Activated CD4-positive, alpha-beta T cell treated with anti-CD3 and anti-CD28 coated beads for 24 hours (primary cell): ENCODE measurements at places on chromosomes 12 and 14.

- DNase-seq = no peak
Observed at GRCh38 chr12:9991876-9992275, 7.0 kb downstream of the CLEC1B start.

DNA sequence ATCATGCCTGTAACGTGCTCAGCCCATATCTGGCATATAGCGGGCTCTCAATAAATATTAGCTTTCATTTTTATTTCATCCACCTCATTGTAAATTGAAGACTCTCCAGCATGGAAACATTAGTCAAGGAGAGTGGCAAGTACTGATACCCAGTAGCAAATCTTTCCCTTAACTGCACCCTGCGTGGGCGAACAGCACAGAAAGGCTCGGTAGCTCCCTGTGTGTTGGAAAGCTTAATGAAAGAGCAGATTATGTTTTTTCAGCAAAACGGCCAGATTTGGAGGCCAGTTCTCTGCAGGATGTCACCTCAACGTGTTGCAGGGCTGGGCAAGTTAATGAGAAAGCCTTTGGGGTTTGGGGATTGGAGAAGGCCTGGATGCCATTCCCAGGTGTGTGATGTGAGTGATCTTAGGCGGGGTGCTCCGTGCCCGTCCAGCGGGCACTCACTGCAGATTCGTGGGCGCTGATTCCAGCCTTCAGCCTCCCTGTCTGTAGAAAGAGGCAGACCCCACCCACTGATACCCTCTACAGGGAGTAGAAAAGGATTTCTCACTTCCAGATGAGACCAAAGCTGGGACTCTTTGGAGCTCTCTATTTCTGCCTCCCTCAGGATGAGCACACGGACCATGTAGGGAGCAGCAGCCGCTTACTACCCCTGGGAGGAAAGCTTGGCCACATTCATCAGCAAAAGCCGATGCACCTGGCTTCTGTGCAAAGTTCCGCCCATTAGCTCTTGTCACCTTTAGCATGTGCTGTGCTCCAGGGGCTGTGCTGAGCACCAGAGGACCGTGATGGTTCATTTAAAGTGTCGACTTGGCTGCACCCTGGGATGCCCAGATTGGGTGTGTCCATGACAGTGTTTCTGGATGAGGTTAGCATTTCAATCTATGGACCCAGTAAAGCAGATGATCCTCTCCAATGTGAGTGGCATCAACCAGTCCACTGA, 29.1 kb downstream of the C14orf132 start:
- DNase-seq = no peak

GRCh38 chr12:119301379-119301778, 33.1 kb upstream of the CCDC60 start:
- no peak for DNase-seq

- DNase-seq = no peak
Observed at GRCh38 chr12:117903110-117903840, 65.5 kb downstream of the KSR2 start.

- DNase-seq = no peak
Observed at GRCh38 chr14:61202124-61202523, 79.0 kb downstream of the TMEM30B start.

- DNase-seq = no peak
Observed at GRCh38 chr12:131829791-131830334, 1.7 kb downstream of the MMP17 start.

DNA sequence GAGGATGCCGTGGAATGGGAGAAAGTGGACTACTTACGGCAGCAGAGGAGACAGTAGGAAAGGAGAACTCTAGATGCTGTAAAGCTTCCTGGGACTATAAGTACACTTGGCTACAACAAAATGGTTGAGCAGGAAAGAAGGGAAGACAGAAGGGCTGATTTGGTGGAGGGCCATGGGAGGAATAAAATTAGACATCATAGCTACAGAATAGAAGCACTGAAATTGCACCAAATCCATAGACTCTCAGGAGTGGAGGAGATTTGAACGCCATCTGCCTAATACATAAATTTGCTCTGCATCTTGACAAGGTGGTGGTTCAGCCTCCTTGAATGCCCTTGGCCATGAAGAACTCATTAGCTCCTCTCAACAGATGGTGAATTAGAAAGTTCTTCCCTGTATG, 16.3 kb upstream of the DCP1B start:
- DNase-seq = no peak

- no peak for DNase-seq
Observed at GRCh38 chr12:47828976-47829482, 9.3 kb upstream of the HDAC7 start.

- DNase-seq = no peak
Observed at GRCh38 chr14:62322216-62322615, 560.0 kb downstream of the SNAPC1 start.

DNA sequence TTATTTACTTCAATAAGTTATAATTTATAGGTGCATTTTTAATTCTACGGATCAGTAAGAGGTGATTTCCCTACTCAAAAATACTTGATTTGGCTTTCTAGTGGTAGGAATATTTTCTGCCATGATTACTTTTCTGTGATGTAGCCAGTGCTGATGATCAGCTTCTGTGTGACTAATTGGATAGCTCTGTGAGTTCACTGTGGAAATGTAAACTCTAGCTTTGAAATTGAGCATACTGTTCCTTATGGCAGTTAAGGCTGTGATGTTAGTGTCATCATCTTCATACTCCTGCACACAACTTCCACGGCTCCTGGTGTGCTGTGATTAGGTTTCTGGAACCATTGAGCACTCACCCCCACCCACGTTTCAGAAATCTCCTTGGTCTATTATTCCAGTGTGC, 48.2 kb downstream of the PLEKHA5 start:
- no peak for DNase-seq

- no peak for DNase-seq
Observed at GRCh38 chr14:69956970-69957369, 77.8 kb downstream of the SMOC1 start.

DNA sequence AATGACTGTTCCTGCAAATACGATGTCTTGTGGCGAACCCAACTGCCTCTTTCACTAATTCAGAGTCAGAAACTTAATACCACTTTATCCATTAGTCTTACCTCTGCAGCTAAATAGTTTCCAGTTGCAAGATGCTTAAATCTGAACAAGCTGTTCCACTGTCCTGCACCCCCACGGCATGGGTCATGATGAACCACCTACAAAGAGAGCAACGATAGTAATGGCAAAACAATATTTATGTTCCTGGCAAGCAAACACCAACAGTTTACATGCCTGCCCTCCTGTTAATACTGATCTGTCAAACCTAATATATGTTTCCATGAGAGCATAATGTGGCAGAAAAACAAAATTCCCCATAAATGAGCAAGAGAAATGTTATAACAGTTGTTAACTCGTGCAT, 121.9 kb downstream of the ITPR2 start:
- no peak for DNase-seq

- DNase-seq = no peak
Observed at GRCh38 chr12:75565795-75566194, 54.4 kb upstream of the KRR1 start.

DNA sequence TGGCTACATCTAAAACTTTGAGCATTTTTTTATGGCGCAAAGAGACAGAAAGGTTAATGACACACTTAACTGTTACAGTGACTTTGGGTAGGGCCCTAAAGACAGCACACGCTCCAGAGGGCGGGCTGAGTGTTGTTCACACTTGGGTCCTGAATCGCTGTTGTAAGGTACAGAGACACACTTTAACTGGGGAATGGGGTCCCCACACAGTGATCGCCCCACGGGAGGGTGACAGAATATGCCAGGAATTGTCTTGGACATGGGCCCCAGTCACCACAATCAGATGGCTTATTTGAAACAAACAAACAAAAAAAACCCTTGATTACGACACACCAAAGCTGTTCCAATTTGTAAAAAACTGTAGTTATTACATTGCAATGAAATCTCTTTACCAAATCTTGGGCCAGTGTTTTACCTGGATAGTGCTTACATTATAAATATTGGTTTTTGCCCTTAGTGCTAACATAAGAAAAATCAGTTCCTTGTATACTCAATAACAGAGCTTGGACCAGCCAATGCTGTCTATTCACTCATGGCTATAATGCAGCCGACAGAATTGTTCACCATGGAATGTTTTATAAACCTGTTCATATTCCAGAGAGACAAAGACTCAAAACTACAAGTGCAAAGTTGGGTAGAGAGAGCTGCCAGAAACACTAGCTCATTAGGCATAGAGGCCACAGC, 28.3 kb downstream of the KCTD10 start:
- no peak for DNase-seq

DNA sequence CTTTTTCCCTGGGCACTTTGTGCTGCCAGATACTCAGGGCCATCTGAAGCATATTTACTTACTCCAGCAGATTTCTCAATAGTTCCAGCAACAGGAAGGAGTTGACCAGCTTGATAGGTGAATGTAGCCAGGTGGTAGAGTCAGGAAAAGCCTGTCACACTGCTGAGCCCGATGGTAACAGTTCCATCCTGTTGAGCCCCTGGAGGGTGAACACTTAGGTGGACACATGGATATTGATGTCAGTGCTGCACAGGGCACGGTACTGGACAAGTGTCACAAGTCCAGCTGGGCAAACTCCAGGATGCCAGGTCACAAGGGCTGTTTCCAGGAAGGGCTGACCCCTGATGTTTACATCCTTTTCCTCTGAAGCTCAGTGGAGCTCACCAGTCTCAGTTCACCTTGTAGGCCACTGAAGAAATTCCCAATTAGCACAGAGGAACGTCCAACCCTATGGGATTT, 2.3 kb upstream of the SMOC1 start:
- no peak for DNase-seq

- no peak for DNase-seq
Observed at GRCh38 chr12:65666876-65667275, 157.4 kb upstream of the HMGA2 start.

DNA sequence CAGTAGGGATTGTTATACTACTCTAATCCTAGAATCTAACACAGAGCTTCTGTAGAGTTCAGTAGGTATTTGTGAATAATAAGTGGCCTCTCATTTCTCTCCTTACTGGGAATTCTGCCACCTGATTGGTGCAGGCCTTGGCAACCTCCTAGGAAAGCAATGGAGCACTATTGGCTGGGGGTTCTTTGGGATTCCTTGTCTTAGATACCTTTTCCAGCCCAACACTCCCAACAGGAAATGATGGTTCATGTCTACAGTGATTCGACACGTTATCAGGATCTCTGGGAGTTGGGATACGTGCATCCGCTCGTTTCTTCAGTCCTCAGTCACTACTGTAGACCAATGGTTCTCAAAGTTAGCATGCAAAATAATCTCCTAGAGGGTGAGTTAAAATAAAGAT, 67.4 kb downstream of the ELK3 start:
- no peak for DNase-seq

DNA sequence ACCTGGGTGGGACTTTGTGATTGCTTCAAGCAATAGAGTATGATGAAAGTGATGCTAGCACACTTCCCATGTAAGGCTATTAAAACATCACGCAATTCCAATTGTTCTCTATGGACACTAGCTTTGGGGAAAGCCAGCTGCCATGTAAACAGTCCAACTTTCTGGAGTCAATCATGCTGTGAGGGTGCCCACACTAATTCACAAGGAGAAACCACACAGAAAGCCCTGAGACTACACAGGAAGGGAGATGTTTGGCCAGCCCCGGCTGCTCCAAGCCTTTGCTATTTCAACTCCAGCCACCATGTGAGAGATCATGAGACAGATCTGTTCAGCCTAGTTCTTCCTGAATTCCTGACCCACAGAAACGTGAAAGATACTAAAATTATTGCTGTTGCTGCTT, 96.3 kb downstream of the ST8SIA1 start:
- no peak for DNase-seq

DNA sequence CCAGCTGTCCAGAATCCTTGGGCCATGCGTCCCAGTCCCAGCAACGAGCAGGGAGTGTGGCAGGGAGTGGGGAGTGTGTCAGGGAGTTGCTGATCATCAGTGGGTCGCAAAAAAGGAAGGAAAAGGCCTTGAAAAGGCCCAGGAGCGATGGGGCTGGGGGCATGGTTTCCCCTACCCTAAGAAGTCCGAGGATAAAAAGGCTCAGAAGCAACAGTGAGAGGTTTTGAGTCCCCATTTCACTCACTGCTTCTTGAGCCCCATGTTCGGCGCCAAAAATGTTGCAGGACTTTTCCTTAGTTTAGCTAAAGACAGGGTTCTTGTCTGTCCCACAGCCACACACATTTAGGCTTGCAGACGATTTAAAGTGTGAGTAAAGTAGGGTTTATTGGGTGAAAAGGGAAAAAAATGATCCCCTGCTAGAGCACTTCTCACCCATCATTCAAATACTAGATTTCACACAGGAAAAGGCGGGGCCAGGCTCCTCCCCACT, 189.5 kb downstream of the KCNC2 start:
- no peak for DNase-seq

GRCh38 chr14:60848066-60848465, 113.5 kb downstream of the MNAT1 start:
- DNase-seq = no peak

- no peak for DNase-seq
Observed at GRCh38 chr12:66971816-66972215, 292.9 kb upstream of the GRIP1 start.

- no peak for DNase-seq
Observed at GRCh38 chr12:116534311-116535121, 24.7 kb upstream of the MAP1LC3B2 start.

- no peak for DNase-seq
Observed at GRCh38 chr12:47207829-47208248, 128.1 kb upstream of the AMIGO2 start.

DNA sequence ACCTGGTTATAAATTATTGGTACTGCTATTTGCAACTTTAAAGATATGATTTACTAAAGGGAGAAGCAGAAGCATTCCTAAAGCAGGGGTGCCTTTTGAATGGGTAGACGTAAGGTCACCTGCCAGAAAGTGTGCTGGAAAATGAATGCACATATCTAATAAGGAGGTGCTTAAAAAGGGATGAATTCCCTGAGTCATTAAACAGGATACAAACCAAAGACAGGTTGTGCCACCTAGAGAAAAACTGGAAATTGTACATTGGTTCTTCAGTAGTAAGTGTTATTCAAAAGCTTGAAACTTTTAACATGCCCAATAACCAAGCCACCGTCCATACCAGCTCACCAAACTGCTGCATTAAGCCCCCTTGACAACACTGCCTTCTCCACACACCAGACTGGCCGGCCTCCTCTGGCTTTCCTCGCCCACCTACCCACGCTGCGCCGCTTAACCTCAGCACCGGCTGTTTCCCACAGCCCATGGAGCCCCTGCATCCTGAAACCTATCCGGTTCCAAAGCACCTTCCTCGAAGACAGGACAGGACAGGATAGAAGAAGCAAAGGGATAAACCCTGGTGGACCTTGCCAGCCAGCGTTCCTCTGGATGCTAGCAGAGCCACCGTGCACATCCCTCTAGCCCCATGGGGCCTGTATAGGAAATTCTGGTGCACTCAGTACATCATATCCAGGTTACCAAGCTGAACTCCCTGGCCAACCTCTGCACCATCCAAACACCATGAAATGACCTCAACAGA, 201.5 kb upstream of the CAND1 start:
- DNase-seq = no peak

- no peak for DNase-seq
Observed at GRCh38 chr14:70093156-70093555, 95.6 kb downstream of the SLC8A3 start.

- no peak for DNase-seq
Observed at GRCh38 chr12:50322206-50322605, 38.9 kb upstream of the LIMA1 start.

DNA sequence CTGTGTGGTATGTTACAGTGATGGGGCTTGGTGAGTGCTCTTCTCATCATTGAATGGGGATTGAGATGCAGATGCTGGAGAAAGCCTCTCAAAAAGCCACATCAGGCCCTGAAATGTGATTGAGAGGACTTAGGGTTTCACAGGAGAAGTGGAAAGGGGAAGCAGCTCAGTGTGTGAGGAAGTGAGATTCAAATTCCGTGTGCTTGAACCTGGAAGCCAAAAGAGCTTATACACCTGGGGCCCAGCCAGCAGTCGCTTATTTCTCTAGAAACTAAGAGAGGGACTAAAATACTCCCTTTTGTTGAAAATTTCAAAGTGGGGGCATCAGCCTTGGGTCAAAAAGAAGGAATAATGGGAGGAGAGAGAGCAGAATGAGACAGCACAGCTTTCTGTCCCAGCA, 39.1 kb upstream of the GZMB start:
- DNase-seq = no peak
